ENCODE measurements at places on chromosomes 5 and 9.

DNA sequence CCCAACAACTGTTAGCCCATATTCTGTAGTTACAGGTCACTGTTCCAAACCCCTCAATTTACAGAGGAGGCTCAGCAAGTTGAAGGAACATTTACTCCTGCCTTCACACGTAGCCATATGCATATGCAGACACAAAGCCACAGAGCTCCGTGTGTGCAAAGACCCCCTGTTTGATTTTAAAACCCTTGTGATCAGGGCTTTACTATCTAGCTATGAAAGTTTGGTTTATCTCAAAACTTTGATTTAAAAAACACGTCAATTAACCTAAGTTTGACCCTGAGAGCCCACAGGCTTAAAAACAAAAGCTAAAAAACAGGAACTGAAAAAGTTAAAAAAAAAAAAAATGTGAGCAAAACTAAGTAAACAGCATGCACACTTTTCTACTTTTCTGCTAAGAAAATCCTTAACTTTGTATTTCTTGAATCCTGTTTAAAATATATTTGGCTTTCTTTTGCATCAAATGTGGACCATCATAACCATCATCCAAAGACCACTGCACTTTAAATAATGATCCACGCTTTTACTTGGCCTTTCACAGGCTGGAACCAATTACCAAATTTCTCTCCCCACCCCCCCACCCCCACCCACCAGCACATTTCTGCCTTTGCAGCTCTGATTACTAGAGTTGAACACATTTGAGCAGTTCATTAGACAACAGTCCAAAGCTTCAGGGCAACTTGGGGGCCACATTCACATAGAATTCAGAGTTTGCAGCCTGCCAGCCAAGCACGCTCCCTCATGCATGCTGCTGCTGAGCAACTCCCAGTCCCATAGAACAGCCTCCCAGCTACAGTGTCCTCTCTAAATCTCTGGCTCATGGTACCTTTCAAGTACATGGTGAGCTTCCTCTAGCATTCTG is 128.8 kb upstream of the MAP3K1 start:
- DNase-seq = no peak

GRCh38 chr9:37390759-37391158 is 31.7 kb upstream of the GRHPR start:
- no peak for DNase-seq

DNA sequence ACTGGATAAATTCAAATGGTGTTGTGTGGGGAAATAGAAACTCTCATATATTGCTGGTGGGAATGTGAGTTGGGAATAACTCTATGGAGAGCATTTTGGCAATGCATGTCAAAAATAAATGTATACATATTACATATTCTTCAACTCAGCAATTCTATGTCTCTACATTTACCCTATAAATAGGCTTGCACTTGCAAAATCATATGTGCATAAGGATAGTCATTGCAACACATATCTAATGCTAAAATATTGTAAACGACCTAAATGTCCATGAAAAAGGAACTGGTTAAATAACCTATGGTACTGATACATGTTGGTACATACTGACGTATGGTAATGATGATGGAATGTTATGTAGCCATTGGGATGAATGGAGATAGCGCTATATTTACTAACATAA is 94.5 kb upstream of the CHD1 start:
- no peak for DNase-seq

DNA sequence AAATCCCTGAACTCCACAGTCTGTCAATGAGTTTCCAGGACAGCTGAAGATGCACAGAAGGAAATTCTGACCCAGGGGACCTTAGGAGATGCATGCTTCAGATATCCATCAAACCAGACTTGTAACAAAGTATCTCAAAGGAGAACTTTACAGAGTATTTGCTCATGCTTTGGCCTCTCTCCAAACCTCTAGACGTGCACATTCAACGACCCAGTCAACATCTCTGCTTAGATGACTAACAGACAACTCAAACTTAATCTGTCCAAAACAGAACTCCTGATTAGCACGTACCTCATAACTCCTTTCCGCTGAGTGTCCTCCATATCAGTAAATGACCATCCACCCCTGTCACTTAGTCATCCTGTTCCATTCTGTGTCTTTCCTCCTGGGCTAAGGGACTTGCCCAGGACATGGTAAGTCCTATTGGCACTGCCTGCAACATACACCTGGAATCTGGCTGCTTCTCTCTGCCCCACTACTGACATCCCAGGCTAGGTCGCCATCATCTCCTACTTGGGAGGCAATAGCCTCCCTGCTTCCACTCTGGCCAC is 107.4 kb downstream of the LMNB1 start:
- DNase-seq = peak; percentile 84

GRCh38 chr5:170070556-170071412 is 34.9 kb upstream of the FOXI1 start:
- peak; percentile 8 for DNase-seq

GRCh38 chr9:38697776-38698300 is 22.1 kb downstream of the FAM240B start:
- DNase-seq = no peak

- DNase-seq = no peak
Observed at GRCh38 chr5:2015124-2015848, 132.6 kb upstream of the IRX4 start.

DNA sequence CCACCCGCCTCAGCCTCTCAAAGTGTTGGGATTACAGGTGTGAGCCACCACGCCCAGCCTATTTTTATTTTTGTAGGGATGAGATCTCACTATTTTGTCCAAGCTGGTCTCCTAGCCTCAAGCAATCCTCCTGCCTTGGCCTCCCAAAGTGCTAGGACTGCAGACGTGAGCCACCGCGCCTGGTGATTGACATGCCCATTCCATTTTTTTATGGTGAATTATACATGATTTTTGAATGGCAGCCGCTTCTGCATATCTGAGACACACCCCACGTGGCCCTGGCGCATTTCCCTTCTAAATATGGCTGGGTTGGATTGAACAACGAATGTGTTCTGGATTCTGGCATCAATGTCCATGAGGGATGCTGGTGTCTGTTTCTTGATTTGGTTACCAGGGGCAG is 22.7 kb downstream of the PLPP7 start:
- DNase-seq = no peak

DNA sequence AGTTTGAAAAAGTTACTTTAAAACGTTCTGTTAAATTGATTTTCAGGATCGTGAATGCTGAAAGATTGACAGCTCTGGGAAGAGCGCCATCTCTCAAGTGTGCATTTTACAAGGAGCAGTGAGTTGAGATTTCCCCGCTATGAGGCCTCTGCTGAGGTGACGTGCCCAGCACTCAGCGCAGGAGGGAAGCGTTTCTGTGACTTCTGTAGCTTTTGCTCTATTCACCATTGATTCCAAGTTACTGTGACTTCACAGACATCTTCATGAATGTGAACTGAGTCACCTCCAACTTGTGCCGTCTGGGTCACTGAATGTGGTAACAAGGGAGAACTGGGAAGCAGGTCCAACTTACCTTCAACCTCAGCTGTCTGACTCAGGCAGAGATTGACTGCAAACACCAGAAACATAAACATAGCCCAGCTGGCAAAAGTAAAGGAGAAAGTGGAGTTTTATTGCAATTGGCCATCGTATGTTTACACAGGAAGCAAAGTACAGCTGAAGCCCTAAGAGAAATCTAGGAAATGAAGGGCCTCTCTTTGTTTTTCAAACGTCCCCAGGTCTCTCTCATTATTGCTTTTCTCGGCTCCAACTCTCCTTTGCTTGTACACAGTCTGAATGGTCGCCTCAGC is 428.8 kb upstream of the CLINT1 start:
- peak; percentile 94 for DNase-seq

- no peak for DNase-seq
Observed at GRCh38 chr9:86838519-86839497, 108.5 kb downstream of the GAS1 start.

GRCh38 chr9:94770334-94770733 is 43.8 kb downstream of the AOPEP start:
- DNase-seq = no peak

Data from astrocyte (in vitro differentiated cells and primary cell).